ENCODE measurements at places on chromosomes 5 and 9. TPM values are rescaled to one million over a fixed set of nuclear protein-coding genes. Genes with fewer than 3 reads are reported as not detected.

The ZFP2 gene
- 0.20 TPM for polyA plus RNA-seq

The BHMT2 gene
- 0.11 TPM for polyA plus RNA-seq

The SLC30A5 gene
- 31.0 TPM for polyA plus RNA-seq

The KCNN2 gene
- polyA plus RNA-seq = 13.1 TPM

The TRIM7 gene
- 0.57 TPM for polyA plus RNA-seq

The IGFBPL1 gene
- polyA plus RNA-seq = 30.9 TPM

The PLAC8L1 gene
- 0.99 TPM for polyA plus RNA-seq

The SLC36A1 gene
- 13.3 TPM for polyA plus RNA-seq

The IL17B gene
- 0.18 TPM for polyA plus RNA-seq

The SLC25A48 gene
- polyA plus RNA-seq = 1.3 TPM

The DPP7 gene
- polyA plus RNA-seq = 26.8 TPM

The CDH9 gene
- polyA plus RNA-seq = 1.0 TPM

The ANKRD31 gene
- 0.02 TPM for polyA plus RNA-seq

The SPINK13 gene
- not detected for polyA plus RNA-seq

The SOX30 gene
- 0.35 TPM for polyA plus RNA-seq

The ABL1 gene
- 50.0 TPM for polyA plus RNA-seq

The PCDHB3 gene
- 1.6 TPM for polyA plus RNA-seq

The MEIKIN gene
- polyA plus RNA-seq = not detected

The KIF12 gene
- 5.2 TPM for polyA plus RNA-seq

The EIF4E1B gene
- polyA plus RNA-seq = 1.9 TPM

The FAXDC2 gene
- 5.9 TPM for polyA plus RNA-seq

The GABRP gene
- polyA plus RNA-seq = 4.0 TPM

The IL3 gene
- polyA plus RNA-seq = not detected

The IL13 gene
- not detected for polyA plus RNA-seq

The STX17 gene
- polyA plus RNA-seq = 4.5 TPM

The ADAMTS2 gene
- polyA plus RNA-seq = 9.6 TPM

The ANKH gene
- 7.9 TPM for polyA plus RNA-seq

The ACSL6 gene
- 3.4 TPM for polyA plus RNA-seq

The C9 gene
- not detected for polyA plus RNA-seq

The GZMA gene
- polyA plus RNA-seq = not detected

The EQTN gene
- polyA plus RNA-seq = 0.23 TPM

The CCNB1 gene
- polyA plus RNA-seq = 71.5 TPM

The PFN3 gene
- polyA plus RNA-seq = not detected

The SLC1A3 gene
- polyA plus RNA-seq = 16.8 TPM

The SPINK9 gene
- not detected for polyA plus RNA-seq

The BNC2 gene
- polyA plus RNA-seq = 16.0 TPM

The CDH6 gene
- 1.6 TPM for polyA plus RNA-seq

The ACER2 gene
- 6.4 TPM for polyA plus RNA-seq

The ADRB2 gene
- polyA plus RNA-seq = 0.77 TPM

The NFIB gene
- polyA plus RNA-seq = 2.6 TPM

The MZB1 gene
- 0.39 TPM for polyA plus RNA-seq

The PLCXD3 gene
- under 0.01 TPM for polyA plus RNA-seq

Data from H1 (cell line).